ENCODE measurements at places on chromosomes 5 and 9. TPM values are rescaled to one million over a fixed set of nuclear protein-coding genes. Genes with fewer than 3 reads are reported as not detected.

ADAMTSL2 gene
- 0.17 TPM for total RNA-seq

PCDHGA4 gene
- not detected for total RNA-seq

IFNA2 gene
- not detected for total RNA-seq

UHRF2 gene
- total RNA-seq = 128 TPM

ZNF300 gene
- total RNA-seq = 1.2 TPM

BTNL3 gene
- not detected for total RNA-seq

PURA gene
- 36.2 TPM for total RNA-seq

WDR5 gene
- total RNA-seq = 32.7 TPM

TNFSF15 gene
- total RNA-seq = 0.11 TPM

RAB14 gene
- 68.1 TPM for total RNA-seq

IFNE gene
- total RNA-seq = not detected

MUSK gene
- total RNA-seq = not detected

CORO2A gene
- 8.6 TPM for total RNA-seq

TMEM215 gene
- not detected for total RNA-seq

CDKN2B gene
- 0.64 TPM for total RNA-seq

NUTM2F gene
- not detected for total RNA-seq

PLPP1 gene
- total RNA-seq = 6.8 TPM

RASEF gene
- not detected for total RNA-seq

ANKRD34B gene
- total RNA-seq = not detected

EIF4E1B gene
- total RNA-seq = not detected
